ENCODE measurements at places on chromosomes 12 and 14.

DNA sequence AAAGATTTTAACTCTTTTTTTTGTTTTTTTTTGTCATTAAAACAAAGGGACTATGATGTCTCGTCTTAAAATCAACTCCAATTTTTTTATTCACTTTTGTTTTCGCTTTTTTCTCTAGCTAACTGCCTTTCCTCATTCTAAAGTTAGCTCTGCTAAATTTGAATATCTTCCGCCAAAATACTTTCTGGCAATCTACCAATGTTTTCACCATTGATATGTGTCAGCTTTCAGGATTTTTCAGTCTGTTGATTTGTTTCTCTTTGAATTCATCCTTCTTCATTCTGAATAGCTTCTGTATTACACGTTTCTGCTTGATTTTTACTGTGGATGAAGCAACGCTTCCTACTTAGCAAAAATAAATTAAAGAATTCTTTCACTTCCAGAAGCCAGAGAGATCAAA lies 38.7 kb upstream of the NOVA1 start:
- no peak for DNase-seq

DNA sequence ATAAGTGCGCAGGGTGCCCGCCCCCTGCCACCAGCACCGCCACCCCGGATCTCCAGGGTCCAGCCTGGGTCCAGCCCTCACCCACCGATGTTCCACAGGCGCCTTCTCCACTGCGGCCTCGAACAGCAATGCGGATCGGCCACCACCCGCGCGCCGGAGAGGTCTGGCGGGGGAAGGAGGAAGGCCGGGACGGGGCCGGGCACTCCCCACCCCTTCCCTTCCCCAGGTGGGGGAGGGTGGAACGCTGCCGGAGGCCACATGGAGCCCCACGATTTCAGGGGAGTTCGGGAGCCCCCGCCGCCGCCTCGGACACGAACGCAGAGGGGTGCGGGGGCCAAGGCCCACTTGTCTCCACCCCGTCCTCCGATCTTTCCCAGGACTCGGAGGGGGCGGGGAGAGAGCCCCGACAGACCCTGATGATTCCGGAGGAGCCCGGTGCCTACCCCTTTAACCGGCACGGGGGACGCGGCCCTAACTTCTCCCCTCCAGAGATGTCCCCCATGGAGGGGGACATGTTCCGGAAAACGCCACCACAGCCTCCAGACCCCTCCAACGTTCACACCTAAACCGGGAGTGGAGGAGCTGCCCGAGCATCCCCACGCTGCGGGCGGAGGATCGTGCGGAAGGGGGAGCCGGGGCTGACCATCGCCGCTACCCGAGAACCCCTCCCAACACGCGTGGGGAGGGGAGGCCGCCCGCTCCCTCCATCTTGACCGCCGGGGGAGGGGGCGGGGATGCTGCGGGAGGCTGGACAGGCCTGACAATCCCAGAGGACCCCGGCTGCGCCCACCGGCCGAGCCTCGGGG lies 1.1 kb downstream of the ATXN2 start:
- DNase-seq, result no peak

DNA sequence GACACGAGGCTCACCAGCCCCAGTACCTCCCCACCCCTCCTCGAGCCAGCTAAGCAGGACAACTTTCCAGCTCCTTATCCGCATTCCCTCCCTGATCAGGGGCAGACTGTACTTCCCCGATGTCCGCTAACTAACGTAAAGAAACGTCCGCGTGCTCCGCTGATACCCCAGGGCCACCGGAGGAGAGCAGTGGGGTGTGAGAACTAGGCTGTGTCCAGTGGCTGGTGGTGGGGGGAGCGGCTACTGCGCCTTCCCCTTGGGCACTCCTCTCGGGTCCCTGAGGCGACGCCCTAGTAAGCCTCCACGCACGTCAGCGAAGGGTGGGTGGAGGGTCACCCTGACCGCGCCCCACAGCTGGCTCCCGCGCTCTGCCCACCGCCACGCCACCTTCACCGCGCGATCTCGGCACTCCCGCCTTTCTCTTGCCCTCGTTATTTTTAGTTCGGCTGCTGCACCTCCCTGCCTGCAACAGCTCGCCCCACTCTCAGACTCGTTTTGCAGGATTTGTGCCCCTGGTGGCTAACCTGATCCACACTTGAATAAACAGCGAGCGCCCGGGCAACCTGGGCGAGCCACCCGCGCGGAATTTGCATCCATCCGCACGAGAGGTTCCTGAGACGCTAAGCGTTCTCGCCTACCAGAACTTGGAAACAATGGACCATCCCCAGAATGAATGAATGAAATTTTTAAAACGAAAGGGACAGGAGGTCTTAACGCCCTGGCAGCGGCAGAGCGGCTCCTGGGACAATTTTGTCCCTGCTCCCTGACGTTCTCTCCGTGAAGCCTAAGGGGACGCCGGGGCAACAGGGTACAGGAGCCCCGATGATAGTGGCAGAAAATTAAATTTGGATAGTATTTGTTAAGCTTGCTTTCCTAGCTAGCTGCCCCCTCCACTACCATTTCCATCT lies 6.9 kb upstream of the BMP4 start:
- DNase-seq, result no peak

DNA sequence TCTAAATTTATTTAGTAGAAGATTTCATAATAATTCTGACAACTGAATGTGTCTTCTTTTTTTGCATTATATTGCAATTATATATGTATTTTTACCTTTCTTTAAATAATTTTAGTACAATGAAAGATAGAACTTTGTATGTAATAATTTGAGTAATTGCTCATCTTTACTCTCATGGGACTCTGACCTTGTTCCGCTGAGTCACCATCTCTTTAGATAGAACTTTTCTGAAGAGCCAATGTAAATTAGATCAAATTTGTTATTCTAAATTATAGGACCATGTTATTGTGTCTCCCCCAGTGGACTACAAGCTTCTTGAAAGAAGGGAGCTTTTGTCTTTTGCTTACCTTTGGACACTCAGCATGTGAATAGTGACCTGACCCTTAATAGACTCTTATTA lies 96.1 kb downstream of the TRHDE start:
- no peak for DNase-seq

DNA sequence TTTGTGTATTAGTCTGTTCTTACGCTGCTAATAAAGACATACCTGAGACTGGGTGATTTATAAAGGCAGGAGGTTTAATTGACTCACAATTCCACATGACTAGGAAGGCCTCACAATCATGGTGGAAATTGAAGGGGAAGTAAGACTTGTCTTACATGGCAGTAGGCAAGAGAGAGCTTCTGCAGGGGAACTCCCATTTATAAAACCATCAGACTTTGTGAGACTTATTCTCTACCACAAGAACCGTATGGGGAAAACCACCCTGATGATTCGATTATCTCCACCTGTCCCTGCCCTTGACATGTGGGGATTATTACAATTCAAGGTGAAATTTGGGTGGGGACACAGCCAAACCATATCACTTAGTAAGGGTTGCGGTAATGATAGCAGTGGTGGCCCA lies 833.1 kb downstream of the FLRT2 start:
- DNase-seq, result no peak
